ENCODE measurements at places on chromosomes 4 and X.

- no peak for DNase-seq
These were observed 53.8 kb downstream of the ARHGAP6 start for GRCh38 chrX:11611965-11612364.

GRCh38 chr4:38664706-38665401 is 855 bp downstream of the KLF3 start:
- DNase-seq = peak; percentile 58

DNA sequence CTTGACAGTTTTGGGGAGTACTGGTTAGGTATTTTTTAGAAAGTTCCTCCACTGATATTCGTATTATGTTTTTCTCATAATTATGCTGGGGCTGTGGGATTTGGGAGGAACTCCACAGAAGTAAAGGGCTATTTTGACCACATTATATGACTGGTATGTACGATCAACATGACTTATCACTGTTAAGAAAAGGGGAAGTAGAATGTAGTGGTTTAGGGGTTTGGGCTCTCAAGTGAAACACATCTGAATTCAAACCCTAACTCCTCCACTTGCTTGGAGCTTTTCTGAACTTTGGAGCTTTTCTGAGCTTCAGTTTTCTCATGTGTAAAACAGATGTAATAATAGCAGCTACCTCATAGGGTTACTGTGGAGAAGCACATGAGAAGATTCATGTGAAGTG is 96.4 kb upstream of the C1GALT1C1 start:
- DNase-seq = no peak

DNA sequence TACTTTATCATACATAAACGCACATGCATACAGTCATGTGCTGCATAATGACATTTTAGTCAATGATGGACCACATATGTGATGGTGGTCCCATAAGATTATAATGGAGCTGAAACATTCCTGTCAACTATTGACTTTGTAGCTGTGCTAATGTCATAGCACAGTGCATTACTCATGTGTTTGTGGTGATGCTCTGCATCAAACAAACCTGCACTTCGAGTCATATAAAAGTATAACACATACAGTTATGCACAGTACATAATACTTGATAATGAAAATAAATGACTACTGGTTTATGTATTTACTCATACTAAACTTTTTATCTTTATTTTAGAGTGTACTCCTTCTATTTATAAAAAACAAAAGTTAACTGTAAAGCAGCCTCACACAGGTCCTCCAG is 60.5 kb upstream of the MCUB start:
- no peak for DNase-seq

DNA sequence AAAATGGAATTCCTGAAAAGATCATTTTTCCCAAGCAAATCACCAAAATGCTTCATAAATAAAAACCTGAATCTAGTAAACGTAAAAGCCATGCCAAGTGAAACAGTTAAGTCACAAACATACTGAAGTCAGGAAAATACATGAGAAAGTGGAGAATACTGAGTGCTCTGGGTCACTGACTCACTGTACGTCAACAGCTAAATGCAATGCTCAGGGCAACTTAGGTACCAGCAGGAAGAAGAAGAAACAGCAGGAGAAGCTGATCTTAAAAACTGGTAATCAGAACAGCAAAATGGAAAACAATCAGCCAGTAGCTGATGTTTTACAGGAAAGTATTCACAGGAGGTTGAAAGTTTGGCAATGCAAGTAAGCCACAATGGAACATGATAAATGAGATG is 252.6 kb upstream of the ETNPPL start:
- DNase-seq = no peak
